ENCODE measurements at places on chromosomes 11 and 22.

GRCh38 chr11:69491071-69492031 lies 9.9 kb downstream of the LINC01488 start:
- DNase-seq = no peak

DNA sequence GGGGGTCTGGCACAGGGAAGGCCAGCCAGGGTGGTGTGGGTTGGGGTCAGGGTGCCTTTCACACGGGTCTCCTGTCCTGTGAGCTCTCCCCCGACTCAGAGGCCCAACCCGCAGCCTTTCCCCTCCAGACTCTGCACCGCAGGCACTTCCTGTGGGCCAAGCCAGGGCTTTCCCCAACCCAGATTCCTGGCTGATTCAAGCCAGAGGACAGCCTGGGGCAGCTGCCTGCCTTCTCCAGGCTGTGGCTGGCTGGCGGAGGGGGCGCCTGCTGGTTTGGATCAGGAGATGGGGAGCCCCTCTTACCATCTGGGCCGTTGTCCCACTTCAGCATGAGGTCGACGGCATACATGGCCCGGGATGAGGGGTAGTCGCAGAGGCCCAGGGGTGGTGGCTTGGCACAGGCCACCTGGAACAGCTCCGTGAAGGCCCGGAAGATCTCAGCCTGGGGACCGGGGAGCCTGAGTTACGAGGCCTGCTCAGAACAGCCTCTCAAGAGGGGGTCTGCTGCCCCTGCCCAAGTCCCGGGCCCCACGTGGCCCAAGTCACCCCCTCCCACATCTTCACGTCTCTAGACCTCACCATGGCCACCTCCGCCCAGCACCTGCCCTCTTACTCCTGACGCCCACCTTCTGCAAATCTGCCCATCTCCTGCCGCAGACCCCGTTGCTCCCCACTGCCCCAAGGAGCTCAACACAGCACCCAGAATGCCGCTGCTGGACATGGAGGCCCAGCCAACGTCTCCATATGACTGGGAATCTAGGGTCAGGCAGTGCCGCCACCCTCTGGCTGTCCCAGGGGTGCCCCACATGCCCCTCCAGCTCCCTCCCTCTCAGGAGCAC lies 17.3 kb downstream of the TSPO start:
- DNase-seq = no peak

GRCh38 chr11:119481021-119481666 lies 58.2 kb upstream of the THY1 start:
- DNase-seq = peak; percentile 38

- no peak for DNase-seq
Measured at GRCh38 chr11:124612567-124613246, 1.5 kb downstream of the PANX3 start.
